WERI-Rb-1 (cell line): ENCODE measurements at places on chromosomes 1 and 21.
A peak's percentile ranks its signal among the peaks of the same experiment; 100 is the strongest.

GRCh38 chr1:204286315-204286714 is 72.5 kb upstream of the GOLT1A start:
- DNase-seq = no peak

DNA sequence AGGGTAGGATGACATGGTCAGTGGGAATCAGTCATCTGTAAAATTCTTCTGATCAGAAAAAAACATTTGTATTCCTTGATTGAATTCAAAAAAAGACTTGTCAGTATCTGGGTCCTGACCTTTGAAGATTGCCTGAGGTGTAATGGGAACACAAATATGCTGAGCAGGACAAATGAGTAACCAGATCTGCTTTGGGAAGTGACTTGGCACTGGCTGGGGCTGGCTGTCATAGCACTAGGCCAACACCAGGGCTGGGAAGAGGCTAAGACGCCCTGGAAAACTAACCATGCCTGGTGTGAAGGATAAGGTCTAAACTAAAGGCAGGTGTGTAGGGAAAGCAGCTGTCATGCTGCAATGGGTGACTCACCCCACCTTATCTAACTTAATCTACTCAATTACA is 452.9 kb upstream of the BEND5 start:
- DNase-seq = peak; percentile 8

GRCh38 chr1:26923711-26924110 is 2.2 kb downstream of the NUDC start:
- DNase-seq = no peak

DNA sequence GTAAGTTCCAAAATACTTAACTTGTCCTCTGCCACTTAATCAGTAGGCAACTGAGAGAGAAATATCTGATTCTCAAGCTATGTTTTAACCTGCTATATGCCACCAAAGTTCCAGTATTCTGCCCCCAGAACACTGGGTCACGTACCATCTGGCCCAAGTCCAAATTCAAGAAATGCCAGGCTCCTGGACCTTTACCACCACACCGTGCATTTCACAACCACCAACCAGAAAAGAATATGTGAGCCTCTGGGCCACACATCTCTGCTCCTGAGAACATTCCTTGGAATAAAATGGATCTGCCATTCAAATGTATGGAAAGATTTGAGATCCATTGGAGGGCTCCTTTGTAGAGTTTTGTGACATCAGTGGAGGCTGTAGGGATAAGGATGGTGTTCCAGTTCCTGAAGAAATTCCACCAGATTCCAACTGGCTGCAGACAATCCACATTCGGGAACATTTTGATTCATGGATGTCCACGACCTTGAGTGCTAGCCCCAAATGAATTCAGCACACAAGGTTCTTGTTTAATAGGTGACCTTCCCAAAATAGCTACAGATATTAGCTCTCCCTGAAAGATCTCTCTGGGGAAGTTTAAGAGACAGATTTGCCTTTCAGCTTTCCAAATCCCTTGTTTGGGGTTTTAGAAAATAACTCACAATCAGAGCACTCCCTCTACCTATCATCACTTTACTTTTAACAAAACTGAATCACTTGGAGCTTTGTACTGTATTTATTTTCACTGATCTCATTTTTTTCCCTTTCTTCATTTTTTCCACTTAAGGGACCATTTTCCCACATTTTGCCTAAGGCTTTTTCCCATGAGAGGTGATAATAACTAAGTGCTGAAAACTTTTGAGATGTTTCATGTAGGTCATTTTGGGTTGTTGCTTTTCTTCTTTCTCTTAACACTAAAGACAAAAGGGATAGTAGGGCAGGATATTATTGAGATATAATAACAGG is 128.4 kb upstream of the ZC3H11B start:
- DNase-seq = no peak

DNA sequence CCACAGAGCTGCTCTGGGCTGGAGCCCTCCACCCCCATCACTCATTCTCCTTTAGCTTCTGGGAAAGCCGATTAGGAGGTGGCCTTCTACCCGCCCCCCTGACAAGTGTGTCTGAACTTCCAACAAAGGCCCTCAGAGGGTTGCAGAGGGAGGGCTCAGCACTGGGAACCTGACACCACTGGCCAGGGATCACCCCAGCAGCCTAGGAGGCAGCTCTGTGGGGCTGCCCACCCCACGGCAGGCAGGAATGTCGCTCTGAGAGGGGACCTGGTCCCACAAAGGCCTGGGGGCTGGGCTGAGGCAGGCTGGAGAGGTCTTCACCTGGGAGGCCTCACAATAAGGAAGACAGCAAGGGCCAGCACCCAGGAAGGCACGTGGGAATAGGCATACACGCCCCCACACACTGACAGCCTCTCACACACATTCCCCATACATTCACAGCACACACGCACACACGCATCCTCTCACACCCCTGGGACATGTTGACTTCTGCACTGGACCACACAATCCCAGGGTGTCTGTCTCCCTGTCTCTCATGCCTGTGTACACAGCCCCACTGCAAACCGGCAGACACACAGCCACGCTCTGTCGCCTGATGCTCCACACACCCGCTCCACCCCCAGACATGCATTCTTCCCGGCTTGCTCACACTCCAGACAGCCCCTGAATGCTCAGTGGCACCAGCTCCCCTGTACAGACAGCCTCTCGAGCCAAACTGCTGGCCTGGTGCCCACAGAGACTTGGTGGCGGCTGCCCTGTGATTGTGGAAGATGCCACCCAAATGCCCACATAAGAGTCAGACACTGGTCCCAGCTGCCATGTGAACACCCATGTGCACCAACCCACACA is 30.7 kb downstream of the DMBX1 start:
- peak; percentile 96 for DNase-seq

DNA sequence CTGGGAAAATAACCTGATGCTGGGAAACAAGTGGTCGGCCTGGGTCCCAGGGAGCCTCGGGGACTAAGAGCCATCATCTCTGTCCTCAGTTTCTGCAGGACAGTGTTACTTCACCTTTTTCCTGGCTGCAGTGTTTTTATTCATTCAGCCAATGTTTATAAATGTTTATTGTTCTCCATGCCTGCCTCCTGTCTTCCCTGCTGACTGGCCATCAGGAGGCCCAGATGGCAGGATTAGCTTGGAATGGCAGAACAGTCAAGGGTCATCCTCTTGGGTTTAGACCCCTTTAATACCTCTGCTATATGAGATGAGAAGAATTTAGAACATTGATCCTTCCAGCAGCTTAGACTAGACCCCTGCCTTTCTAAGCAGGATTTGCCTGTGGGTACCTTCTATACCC is 13.3 kb downstream of the MAPKAPK2 start:
- DNase-seq = peak; percentile 95

- peak; percentile 75 for DNase-seq
These were observed 14.3 kb downstream of the QSOX1 start for GRCh38 chr1:180168786-180169639.

DNA sequence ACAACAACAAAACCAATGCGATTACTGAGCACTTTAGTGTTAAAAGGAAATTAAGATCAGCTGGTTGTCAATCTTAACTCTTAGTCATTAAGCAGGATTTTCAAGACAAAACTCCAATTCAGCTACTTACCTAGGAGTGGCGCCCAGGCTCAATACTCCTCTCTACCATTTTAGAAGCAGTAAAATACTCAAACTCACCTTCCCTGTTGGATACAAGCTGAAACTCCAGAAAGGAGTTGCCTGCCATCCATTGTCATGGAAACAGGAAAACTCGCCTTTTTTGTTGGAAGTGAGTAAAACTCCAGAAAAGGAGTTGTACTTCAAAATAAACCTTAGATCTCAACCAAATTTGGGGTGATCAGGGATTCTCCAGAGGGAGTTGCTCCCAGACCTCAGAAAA is 127.0 kb upstream of the F3 start:
- DNase-seq = no peak

DNA sequence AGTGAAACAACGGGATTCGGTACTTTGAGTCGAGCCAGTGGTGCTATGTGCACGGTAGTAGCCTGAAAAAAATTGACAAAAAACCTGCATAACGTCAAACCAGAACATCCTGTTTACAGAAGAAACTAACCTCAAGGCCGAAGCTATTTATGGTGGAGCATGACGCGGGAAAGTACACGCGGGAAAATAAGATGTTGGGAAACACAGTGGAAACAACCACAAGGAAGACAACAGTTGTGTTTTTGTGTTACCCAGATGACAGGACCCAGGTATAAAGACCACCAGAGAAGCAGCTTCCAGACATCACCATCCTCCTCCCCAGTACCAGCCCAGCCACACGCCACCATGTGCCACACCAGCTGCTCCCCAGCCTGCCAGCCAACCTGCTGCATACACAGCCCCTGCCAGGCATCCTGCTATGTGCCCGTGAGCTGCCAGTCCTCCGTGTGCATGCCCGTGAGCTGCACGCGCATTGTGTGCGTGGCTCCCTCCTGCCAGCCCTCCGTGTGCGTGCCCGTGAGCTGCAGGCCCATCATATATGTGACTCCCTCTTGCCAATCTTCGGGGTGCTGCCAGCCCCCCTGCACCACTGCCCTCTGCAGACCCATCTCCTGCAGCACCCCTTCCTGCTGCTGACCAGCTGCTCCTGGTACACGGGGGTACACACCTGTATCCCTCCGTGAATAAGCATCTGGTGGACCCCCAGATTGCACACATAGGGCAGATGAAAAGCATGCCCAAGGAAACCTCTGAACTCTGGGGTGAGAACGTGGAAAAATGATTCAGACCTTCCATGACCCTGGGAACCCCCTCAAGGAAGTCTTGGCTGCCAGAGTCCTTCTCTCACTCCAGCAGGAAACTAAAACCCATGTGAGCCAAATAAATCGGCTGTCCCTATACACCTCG is at the start of gene KRTAP12-3:
KRTAP12-3 (plus strand) TSS at position 298 of the 906 bp plus-strand sequence; CDS start at position 346, 48 bp downstream.
- DNase-seq = no peak

DNA sequence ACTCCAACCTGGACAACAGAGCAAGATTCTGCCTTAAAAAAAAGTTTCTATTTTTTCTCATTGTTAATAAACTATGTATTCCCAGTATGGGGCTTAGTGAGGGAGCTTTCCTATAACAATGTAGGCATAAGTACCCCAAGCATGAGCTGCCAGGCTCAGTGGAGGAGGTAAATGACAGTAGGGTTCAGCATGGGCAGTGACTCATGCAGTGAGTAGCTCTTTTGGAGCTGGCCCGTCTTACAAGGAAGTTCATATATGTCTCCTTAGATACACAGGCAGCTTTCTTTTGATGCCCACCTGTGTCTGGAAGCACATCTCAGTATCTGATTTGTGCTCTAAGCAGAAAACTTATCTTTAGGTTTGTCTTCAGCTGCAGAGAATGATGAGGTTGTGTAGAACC is 57.9 kb downstream of the ZNF678 start:
- no peak for DNase-seq

GRCh38 chr1:2431518-2431917 is 19.2 kb upstream of the PEX10 start:
- peak; percentile 54 for DNase-seq

- DNase-seq = no peak
These were observed 55.5 kb downstream of the CLIC6 start for GRCh38 chr21:34724131-34724856.

GRCh38 chr1:236920286-236920894 is 83.9 kb downstream of the MT1HL1 start:
- DNase-seq = no peak

GRCh38 chr21:42622284-42622683 is 31.1 kb upstream of the PDE9A start:
- DNase-seq = no peak

- DNase-seq = no peak
These were observed 10.2 kb downstream of the DDI2 start for GRCh38 chr1:15627343-15627988.

GRCh38 chr21:38486706-38487105 is 11.6 kb downstream of the ERG start:
- DNase-seq = no peak

GRCh38 chr1:156436141-156437036 is 64.2 kb downstream of the MEF2D start:
- DNase-seq = no peak

GRCh38 chr1:201535046-201535918 is 3.6 kb upstream of the NAV1 start:
- DNase-seq = no peak

DNA sequence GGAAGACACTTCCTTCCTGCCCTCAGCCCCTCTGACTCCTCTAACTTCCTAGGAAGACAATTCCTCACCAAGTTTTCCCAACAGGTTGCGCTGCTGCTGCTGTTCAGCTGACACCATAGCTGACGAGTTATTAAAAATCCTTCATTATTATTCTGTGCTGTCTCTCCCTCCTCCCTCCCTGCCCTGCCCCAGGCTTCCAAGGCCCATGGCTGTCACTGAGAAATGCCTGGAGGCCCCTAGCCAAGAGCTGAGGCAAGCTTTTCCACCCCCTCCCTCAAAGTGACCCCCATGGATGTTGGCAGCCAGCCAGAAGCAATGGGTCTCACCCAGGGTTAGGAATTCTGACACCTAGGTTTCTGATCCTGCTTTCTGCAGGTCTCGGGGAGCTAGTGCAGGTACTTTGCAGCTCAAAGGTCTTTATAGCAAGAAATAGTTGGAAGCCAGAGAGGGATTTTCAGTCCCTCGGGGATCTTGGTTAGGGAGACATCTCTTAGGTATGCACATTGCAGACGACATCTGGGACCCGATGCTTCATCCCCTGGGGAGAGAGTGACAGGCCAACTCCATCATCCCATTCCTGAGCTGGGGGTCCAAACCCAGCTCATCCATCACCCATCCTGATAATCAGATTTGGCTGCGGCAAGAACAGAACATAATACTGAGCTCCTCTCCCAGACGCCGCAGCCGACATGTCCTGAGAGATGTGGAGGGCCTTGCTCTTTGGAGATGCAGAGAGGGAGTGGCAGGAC is 65.0 kb downstream of the KIRREL1 start:
- peak; percentile 94 for DNase-seq

GRCh38 chr1:31961536-31961935 is 23.4 kb upstream of the PTP4A2 start:
- no peak for DNase-seq

DNA sequence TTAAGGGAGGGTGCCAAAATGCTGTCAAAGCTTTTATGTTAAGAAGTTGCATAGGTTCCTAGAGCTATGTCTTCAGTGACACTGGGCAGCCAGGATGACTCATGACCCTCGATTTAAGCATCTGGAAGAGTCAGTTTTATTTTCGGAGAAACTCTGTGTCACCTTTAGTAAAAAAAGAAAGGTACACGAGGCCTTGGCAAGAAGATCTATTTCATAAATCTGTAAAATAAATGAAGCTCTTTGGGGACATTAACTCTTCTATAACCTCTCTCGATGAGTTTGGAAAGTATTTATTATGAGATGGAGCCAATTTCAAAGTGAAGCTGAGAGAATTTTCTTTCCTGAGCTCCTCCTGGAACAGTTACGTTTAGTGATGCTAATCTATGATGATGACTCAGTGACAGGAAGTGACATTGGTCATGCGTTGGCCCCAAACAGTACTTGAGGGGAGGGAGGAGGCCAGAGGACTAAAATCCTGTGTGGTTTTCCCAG is 156.5 kb downstream of the HLX start:
- DNase-seq = no peak

- DNase-seq = no peak
These were observed 7.5 kb downstream of the ID3 start for GRCh38 chr1:23551849-23552248.

DNA sequence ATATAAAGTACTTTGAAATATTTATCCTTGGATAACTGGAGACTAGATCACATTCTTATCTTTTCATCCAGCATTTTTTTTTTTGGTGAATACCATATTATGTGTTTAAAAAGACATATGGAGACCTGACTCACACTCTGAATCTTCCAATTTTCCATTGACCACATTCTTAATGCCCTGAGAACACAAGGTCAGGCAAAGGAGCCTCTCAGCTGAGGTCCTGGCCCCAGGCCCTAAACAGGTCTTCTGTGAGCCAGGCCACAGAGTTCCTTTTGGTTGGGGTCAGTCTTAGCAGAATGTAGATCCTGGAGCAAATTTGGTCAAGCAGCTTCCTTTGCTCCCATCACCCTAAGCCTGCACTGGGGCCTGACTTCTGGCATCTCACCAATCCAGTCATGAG is 390.1 kb upstream of the ST6GALNAC5 start:
- DNase-seq = no peak
